Osteoblast (primary cell): ENCODE measurements at places on chromosomes 6 and 20. TPM values are rescaled to one million over a fixed set of nuclear protein-coding genes. Genes with fewer than 3 reads are reported as not detected.

Gene PTPRT
- total RNA-seq = not detected in 2 replicates

Gene SMOC2
- total RNA-seq = 0.36 and 10.6 TPM in 2 replicates

Gene EMILIN3
- not detected in 2 replicates for total RNA-seq

Gene WFDC12
- total RNA-seq = not detected in 2 replicates

Gene GGTLC1
- not detected in 2 replicates for total RNA-seq

Gene SIM1
- under 0.01 and 0.36 TPM in 2 replicates for total RNA-seq

Gene SPEF1
- under 0.01 TPM in 1 of 2 replicates, not detected in the other for total RNA-seq

DNA sequence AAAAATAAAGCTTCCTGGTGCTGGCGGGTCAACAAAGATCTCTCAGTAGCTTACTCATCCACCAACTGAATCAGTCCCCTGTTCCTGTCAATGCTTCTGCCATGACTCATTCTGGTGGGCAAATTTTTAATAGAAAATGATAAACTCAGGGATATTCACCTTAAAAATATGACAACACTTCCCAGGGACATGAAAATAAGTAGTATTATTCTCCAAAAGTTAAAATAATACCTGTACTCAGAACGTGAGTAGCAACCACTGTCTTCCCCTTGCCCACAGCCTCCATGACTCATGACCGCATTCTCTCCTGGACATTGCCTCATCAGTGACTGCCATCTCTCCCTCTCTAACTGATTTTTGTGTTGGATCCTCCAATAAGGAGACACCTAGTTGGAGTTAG, 552.3 kb downstream of the KIF16B start:
- DNase-seq = no peak

GRCh38 chr6:7106215-7106751, 1.5 kb upstream of the RREB1 start:
- peak; percentile 56 for DNase-seq

GRCh38 chr6:71107911-71108420, 151.1 kb upstream of the B3GAT2 start:
- peak; percentile 36 for DNase-seq

GRCh38 chr20:61161726-61162390, 90.2 kb upstream of the CDH4 start:
- no peak for DNase-seq

DNA sequence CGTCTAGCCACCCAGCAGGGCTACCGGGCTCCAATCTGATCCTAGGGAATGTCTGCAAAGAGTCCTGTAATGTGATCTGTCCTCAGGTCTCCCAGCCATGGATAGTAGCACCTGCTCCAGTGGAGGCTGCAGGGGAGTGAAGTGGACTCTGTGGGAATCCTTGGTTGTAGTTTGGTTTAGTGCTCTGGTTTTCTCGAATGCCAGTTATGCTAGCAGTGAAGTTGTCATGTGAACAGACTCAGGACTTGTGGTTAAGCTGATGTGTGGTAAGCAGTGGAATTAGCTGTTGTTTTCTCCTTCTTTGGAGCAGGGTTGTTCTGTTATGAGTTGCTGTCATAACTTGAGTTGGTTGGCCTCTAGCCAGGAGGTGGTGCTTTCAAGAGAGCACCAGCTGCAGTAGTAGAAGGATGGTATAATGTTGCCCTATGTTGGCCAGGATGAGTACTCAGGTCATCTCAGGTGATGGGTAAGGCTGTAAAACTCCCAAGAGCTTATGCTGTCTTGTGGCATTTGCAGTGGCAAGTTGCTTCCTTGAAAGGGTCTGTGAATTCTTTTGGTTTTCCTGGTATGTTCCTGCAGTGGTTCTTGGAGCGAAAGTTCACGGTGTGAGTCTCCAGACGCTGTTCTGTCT, 390.2 kb downstream of the UTRN start:
- DNase-seq = no peak

DNA sequence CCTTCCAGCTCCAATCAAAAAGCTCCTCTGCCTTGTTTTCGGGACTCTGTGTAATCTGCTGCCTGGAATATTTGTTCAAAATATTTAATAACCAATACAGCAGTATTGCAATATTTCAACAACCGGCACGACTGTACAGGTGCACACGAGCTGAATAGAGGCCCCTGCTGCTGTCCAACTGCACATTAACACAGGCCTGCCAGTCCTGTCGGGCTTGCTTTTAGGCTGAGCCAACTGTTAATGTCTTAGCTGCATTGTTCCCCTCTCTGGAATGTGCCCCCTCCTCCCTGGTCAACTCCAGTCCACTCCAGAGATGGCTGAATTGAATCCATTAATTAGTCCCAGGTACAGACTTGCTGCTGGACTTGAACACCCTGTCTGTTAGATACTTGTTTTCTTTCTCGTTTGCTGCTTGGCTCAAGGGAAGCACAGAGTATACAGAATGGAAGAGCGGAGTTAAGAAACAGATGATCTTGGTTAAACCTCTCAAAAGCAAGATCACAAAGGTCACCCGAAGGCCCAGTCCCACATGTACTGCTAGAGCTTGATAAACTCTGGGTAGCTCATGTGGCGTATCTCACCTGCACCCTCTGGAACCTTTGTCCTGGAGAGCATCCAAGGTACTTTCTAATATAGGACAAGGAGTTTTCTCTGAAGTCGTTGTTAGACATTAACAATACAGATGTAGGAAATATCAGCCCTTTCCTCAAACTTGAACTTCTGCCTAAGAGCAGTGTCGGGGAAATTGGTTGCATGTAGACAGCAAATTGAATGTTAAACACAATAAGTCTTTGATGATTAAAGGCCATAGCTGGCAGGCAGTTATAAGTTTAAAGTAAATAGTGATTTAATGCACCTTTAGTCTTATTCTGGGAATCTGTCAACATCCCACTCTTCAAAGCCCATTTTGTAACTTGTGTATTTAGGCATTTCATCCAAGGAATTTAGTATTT, 31.9 kb downstream of the SHLD1 start:
- DNase-seq = no peak

DNA sequence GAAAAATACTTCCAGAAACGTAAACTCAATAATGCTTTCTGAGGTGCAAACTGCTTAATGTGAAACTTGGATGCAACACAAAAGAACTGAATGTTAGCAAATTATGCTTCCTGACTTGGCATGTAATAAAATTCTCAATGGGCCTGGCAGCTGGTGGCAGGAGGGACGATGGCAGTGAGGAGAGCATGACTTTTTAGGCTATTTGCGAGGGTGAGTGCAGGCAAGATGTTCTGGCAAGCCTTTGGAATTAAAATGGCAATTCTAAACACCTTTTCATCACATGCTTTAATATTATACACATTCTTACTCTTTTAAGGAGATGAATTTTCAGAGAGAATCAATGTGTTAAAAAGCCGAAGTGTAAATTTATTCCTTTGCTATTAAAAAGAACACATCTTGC, 224.8 kb upstream of the CDH4 start:
- peak; percentile 58 for DNase-seq

- DNase-seq = peak; percentile 35
Observed at GRCh38 chr6:40999569-40999968, 39.5 kb downstream of the UNC5CL start.

- DNase-seq = peak; percentile 85
Observed at GRCh38 chr6:33416386-33417127, 1.4 kb downstream of the CUTA start.

- DNase-seq = no peak
Observed at GRCh38 chr20:20525756-20526155, 157.9 kb downstream of the INSM1 start.

- no peak for DNase-seq
Observed at GRCh38 chr6:137787016-137787415, 80.0 kb upstream of the TNFAIP3 start.

DNA sequence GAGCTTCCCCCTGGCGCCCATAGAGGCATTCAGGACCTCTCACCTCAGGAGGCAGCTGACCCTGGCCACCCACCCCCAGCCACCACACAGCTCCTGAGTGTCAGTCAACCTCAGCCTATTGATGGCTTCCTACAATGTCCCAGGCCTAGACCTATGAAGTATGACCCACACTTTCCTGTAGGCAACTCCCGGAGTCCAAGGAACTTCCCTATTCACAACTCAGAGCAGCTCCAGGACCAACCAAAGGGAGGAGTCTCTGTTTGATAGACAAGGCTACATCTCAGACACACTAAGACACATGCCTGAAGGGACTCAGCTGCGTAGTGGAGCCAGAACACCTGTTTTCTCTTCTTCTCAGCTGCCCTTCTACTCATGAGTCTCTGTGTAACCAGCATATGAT, 169.1 kb downstream of the MAFB start:
- peak; percentile 37 for DNase-seq

DNA sequence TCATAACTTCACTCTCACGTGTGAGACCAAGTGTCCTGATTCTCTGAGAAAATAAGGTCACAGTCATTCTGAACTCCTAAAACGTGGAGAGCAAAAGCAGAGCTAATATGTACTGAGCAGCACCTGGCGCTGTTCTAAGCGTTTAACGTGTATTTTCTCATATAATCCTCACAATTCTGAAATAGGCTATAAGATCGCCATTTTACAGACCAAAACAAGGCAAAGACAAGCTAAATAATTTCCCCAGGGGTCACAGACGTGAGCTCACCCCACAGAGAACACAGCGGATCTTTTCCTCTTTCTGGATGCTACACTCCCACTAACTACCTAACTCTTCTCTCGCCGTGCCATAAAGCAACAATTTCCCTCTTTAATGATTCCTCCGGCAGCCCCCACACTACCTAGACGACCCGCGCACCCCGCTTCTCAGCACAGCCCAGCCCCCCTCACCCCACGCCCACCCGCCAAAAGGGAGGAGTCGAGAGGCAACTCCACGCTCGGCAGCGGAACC, 636 bp downstream of the SUPT3H start:
- DNase-seq = peak; percentile 50
